ENCODE measurements at places on chromosomes 6 and 20.

DNA sequence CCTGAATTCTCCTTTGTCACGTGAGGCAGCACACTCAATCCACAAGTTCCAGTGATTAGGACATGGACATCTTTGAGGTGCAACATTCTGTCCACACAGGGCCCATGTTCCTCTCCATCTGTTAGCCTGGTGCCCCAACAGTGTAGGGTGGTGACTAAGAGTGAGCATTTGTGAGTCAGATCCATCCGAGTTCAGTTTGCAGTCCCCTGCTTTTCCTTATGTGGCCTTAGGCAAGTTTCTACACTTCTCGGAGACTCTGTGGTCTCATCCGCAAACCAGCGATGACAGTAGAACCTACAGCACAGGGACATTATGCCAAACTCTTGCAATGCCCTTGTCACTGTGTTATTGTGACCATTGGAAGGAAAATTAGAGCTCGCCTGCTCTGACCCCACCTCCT lies 178.7 kb upstream of the CDH4 start:
- no peak for DNase-seq

DNA sequence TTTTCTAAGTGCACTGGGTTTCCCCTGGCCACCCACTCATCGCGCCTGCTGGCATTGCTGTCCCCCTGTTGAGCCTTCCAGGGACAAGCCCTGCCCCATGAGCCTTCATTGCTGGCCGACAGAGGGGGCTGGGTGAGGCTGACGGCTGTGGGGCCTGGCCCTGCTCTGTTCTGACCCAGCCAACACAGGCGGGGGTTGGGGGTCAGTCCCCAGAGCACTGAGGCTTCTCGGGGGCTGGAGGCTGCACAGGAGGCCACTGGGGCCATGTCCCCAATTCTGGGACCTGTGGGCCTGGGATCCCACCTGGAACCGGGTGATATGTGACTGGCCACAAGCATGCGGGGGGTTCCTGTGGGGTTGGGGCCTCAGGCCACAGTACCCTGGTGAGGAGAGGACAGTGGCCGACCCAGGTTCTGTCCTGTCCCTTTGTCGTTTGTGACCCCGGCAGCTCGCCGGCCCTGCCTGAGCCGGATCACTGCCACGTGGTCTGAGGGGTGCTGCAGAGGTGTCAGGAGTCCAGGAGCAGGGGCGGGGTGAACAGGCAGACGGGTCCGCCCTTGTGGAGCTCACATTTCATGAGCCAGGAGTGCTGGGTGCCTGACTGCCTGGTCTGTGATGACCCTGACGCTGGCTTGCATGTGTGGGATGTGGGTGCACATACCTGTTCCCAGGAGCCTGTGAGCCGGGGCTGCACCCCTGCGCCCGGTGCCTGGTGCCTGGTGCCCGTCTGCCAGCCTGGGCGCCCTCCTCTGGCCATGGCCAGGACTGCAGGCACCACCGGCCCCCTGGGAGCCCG lies 2.1 kb upstream of the COL20A1 start:
- DNase-seq, result no peak

GRCh38 chr20:10925767-10926166 lies 252.0 kb upstream of the JAG1 start:
- no peak for DNase-seq

DNA sequence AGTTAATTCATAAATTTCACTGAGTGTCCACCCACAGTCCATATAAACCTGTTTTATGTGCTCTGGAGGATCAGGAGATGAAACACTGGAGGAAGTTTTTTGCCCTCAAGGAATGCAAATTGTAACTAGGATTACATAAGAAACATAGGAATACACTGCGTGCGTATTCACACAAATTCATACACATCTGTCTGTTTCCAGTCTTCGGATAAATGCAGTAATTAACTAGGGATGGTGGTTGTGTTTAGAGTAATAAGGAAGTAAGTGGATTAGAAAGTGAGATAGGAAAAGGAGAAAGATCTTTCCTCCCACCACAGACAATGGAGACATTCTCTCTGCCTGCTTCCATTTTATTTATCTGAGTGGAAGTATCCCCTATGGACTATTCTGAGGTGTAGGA lies 35.7 kb upstream of the POPDC3 start:
- DNase-seq, result no peak

GRCh38 chr6:120279466-120280167 lies 930.1 kb upstream of the MAN1A1 start:
- no peak for DNase-seq

- DNase-seq, result no peak
Observed at GRCh38 chr6:116405652-116406356, 35.1 kb downstream of the DSE start.

- no peak for DNase-seq
Observed at GRCh38 chr6:31203345-31203979, 33.0 kb upstream of the POU5F1 start.

GRCh38 chr6:132537977-132538376 lies at the start of gene TAAR9:
Gene TAAR9, plus strand, starts transcription at chr6:132538277. Its CDS starts 13 bp downstream, at chr6:132538290.
- DNase-seq, result no peak

- DNase-seq, result no peak
Observed at GRCh38 chr6:5066456-5067093, 18.6 kb upstream of the PPP1R3G start.

DNA sequence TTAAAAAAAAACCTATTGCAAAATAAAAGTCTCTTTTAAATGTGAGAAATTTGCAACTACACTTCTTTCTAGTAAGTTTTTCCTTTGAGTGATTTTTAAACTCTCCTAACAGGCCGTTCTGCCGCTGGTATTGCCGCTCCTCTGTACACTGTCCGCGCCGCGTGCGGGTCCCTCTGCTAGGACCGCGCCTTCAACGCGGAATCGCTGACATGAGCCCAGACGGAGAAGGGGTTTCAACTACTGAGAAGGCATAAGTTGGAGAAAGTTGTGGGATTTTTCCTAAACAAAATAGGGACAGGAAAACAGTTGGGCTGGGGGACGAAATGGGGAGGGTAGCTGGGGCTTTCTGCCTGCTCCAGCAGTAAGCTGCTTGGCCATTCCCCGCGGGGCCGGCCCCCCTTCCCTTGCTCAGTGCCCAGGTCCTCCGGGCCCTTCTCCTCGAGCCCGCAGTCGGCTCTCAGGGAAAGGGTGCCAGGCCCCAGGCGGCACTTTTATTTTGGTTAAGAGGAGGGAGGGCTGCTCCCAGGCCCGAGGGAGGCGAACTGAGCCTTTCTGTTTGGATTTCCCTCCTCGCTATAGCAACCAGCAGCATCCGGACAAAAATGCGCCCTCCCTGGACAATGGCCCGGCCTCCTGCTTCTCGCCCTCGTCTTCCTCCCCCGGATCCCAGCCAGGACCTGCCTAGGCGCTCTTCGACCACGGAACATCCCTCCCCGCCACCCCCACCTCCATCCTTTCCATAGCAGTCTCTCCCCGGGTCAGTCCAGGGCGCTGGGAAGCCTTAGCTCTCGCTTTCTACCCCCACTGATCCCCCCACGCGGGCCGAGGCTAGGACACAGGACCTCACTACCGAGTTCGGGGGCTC lies 6.8 kb upstream of the POU3F2 start:
- peak; percentile 78 for DNase-seq

GRCh38 chr6:166483026-166483425 lies 100.3 kb upstream of the MPC1 start:
- DNase-seq, result no peak

DNA sequence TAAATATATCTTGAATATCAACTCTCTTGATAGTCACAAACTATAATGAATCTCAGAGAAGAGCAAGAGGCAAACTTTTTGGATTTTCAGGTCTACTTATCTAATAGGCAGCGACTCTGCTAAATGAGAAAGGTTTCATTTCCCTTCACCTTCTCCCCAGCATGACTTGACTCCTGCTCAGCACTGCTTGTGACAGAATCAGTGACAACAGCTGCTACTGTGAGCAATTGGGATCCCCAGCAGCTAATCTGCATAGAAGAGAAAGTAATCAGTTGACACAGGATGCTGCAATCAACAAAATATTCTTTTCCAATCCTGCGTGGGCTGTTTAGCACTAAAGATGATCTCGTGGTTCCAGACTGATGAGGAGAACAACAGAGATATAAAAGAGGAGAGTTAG lies 205.5 kb downstream of the MMUT start:
- no peak for DNase-seq

- no peak for DNase-seq
Observed at GRCh38 chr6:43334466-43335095, 26.0 kb upstream of the CRIP3 start.

- peak; percentile 38 for DNase-seq
Observed at GRCh38 chr6:13422681-13423221, 64.6 kb downstream of the GFOD1 start.

DNA sequence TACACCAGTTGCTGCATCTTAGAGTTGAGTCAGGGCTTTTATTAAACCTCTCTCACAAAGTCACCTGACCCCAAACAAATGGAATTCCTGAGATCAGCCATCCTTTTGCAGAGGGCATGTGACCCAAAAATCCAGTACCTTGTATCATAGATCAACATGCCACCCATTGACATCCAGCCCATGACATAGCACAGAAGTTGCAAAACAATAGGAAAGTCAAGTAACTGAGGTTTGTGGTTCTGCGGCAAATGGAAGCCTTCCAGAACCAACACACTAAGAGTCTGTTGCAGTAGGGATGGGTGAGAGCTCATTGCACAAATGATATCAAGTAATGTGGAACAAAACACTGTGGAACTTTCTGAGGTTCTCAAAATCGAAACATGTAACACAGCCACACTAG lies 111.2 kb downstream of the PDE7B start:
- DNase-seq, result no peak

GRCh38 chr6:13294499-13295069 lies 33.8 kb downstream of the TBC1D7 start:
- DNase-seq, result no peak

- DNase-seq, result no peak
Observed at GRCh38 chr20:17381724-17382123, 149.5 kb downstream of the BFSP1 start.

DNA sequence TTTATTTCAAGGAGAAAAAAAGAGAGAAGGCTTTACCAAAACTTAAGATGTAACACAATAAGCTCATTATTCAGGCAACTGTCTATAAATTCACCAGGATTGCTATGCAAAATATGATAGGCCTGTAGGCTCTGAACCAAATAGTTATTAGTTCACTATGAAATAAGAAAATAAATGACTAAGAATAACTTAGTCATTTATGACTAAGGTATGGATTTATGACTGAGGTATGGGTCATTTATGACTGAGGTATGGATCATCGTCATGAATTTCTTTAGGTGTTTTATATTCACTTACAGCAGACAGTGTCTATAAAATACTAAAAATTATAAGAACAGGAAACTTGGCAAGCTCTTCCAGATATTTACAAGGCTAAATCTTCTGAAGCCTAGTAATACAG lies 52.1 kb upstream of the SNX9 start:
- no peak for DNase-seq

DNA sequence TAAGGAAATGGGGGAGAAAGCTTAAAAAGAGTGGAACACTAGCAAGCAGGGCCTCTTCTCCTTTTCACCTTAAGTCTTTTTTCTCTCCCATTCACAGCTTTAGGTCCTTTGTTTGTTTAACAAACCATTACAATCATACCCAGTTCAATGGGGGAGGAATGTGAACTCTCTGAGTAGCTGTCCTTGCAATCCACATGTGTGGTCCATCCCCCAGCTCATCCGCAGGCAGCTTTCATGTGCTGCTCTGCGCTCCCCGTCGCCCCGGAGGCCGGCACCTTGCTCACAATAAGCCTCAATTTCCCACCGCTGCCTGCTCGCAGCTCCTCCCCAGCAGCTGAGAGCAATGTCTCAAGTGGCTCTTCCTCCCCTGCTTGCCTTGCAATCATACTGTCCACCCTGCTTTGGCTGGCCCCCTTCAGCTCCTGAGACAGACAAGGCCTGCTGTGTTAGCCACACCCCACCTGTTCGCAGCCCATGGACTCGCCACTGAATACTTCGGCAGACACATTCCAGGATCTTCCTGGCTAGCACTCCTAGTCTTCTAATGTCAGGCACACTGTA lies 49.1 kb downstream of the PLAGL1 start:
- no peak for DNase-seq

DNA sequence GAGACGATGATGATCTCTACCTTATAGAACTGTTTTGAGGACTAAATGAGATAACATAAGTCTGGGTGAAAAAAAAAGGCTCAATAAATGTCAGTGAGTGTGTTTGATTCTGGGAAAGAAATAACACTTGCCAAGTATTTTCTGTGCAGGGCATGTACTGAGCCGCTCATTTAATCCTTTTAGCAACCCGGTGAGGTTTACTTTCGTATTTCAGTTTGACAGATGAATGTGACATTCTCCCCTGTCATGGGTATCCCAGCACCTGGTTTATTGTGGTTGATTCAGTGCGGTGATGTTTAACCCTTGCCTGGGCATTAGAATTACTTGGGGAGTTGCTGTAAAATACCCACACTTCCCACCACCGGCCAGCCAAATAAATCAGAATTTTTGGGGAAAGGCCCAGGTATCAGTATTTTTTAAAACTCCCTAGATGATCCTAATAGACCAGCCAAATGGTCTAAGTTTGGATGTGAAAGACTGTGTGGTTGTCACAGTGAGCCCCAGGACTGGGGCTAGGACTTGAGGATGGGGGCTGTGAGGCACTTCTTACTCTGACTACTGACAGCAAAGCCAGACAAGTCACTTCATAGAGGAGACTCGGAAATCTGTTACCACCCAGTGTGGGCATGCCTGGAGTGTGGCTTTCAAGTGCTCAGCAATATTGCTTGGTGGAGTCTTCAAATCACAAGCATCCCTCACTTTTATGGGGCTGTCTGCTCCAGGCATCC lies 100.2 kb upstream of the KCNG1 start:
- DNase-seq, result no peak

GRCh38 chr6:123589317-123589716 lies 47.4 kb downstream of the TRDN start:
- DNase-seq, result no peak

- no peak for DNase-seq
Observed at GRCh38 chr6:164247106-164247505, 832.6 kb downstream of the QKI start.

GRCh38 chr6:26158076-26158580 lies 70.9 kb downstream of the HFE start:
- DNase-seq, result peak; percentile 73

GRCh38 chr6:42841844-42842584 lies 37.4 kb upstream of the RPL7L1 start:
- no peak for DNase-seq

DNA sequence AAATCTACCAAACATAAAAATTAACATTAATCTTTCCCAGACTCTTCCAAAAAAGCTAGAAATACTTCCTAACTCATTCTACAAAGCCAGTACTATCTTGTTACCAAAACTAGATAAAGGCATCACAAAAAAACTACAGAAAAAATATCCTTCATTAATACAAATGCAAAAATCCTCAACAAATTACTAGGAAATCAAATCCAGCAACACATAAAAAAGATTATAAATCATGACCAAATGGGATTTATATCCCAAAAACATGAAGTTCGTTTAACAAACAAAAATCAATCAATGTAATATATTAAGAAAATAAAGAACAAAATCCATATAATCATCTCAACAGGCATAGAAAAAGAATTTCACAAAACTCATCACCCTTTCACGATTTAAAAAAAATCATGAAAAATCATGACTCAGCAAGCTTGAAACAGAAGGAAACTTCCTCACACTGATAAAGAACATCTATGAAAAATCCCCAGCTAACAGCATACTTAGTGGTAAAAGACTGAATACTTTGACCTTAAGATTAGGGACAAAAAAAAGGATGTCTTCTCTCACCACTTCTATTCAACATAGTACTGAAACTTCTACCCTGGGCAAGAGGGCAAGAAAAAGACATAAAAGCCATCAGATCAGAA lies 43.2 kb downstream of the RANBP9 start:
- no peak for DNase-seq

All from C1 segment of cervical spinal cord (tissue), 14 donors.